Osteoblast (primary cell): ENCODE measurements at places on chromosomes 12 and 14. TPM values are rescaled to one million over a fixed set of nuclear protein-coding genes. Genes with fewer than 3 reads are reported as not detected.

DNA sequence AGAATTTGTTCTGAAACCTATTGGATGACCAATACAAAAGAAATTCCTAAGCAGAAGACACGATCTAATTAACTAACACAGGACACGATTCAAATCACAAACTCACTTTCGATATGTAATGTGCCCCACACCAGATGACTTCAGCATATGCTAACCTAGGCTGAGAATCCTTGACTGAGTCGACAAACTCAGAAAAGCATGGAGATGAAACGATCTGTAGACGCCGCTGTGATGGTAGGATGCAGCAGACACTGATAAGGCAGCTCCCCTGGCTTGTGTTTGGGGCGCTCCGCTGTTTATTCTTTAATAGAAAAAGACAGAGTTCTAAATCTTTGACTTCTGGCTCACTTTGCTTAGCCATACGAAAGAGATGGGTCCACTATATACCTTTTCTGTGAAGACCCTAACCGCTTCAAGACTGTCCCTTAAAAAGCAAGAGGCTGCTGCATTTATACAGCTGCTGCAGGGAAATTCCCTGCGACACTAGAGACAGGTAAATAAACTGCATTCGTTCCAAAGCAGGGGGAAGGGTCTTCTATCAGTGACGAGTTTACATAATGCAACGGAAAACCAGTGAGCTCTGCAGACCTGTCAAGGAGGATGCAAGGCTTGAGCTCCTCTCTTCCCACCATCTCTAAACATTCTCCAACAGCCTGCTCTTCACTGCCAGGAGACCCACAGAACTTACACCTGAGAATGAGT, 929 bp downstream of the CHD8 start:
- H3K4me1 ChIP-seq, result peaks cover 8% of the 10 kb centered on the region
- peak overlapping the region; percentile 100 for H3K4me3 ChIP-seq
- no peaks in the 10 kb centered on the region for H3K27me3 ChIP-seq
- peak overlapping the region; percentile 92 for H3K27ac ChIP-seq
- H3K36me3 ChIP-seq, result peaks cover 8% of the 10 kb centered on the region

- DNase-seq, result no peak
- peak overlapping the region; percentile 43 for H3K27ac ChIP-seq
- H3K36me3 ChIP-seq, result peaks cover 2% of the 10 kb centered on the region
- H3K27me3 ChIP-seq, result no peaks in the 10 kb centered on the region
- H3K4me3 ChIP-seq, result no peak overlapping the region
These were observed 2.9 kb downstream of the RAD52 start for GRCh38 chr12:946631-947030.

DNA sequence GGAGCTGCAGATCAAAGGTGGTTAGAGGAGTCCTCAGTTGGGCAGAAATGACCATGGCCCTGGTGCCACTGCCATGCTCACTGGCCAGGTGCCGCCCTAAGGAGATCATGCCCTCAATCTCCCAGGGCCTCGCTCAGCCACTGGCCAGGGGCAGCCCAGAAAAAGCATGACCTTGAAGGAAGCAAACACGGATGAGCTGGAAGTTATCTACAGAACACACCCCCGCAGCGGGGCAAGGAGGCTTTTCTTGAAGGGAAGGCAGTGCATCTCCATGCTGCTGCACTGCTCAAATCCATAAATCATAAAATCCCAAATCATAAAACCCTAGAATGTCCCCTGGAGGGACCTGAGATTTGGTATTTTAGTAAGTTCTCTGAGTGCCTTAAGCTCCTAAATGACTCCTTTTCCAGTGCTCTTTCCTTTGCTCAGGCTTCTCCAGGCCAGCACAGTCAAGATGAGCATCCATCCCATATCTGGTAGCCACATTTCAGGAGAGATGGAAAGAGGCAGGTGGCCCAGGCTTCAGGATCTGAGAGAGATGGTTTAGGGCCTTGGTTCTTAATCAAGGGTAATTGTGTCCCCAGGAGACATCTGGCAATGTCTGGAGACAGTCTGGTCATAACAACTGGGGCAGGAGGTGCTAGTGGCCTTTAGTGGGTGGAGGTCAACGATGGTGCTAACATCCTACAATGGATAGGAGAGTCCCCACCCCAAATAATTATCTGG, 217.3 kb downstream of the RBM19 start:
- H3K36me3 ChIP-seq, result no peaks in the 10 kb centered on the region
- no peak for DNase-seq
- no peak overlapping the region for H3K27ac ChIP-seq
- H3K27me3 ChIP-seq, result peaks cover 7% of the 10 kb centered on the region
- no peak overlapping the region for H3K4me3 ChIP-seq
- no peaks in the 10 kb centered on the region for H3K4me1 ChIP-seq

GRCh38 chr12:72010356-72010755, 71.7 kb downstream of the TPH2 start:
- no peaks in the 10 kb centered on the region for H3K27me3 ChIP-seq
- no peaks in the 10 kb centered on the region for H3K4me1 ChIP-seq
- peak overlapping the region; percentile 8 for H3K27ac ChIP-seq
- no peak overlapping the region for H3K4me3 ChIP-seq

- H3K27me3 ChIP-seq, result no peaks in the 10 kb centered on the region
- H3K4me3 ChIP-seq, result no peak overlapping the region
- H3K4me1 ChIP-seq, result peaks cover 67% of the 10 kb centered on the region
- peaks cover 49% of the 10 kb centered on the region for H3K36me3 ChIP-seq
- DNase-seq, result no peak
These were observed 111.9 kb downstream of the HMGA2 start for GRCh38 chr12:65935906-65936901.

- H3K36me3 ChIP-seq, result no peaks in the 10 kb centered on the region
- H3K4me3 ChIP-seq, result no peak overlapping the region
- H3K4me1 ChIP-seq, result no peaks in the 10 kb centered on the region
- DNase-seq, result no peak
- H3K27me3 ChIP-seq, result no peaks in the 10 kb centered on the region
- no peak overlapping the region for H3K27ac ChIP-seq
These were observed 102.5 kb upstream of the ARID2 start for GRCh38 chr12:45626965-45627364.

- H3K27ac ChIP-seq, result no peak overlapping the region
- H3K27me3 ChIP-seq, result no peaks in the 10 kb centered on the region
- H3K36me3 ChIP-seq, result no peaks in the 10 kb centered on the region
- no peaks in the 10 kb centered on the region for H3K4me1 ChIP-seq
- no peak for DNase-seq
- H3K4me3 ChIP-seq, result no peak overlapping the region
These were observed 32.4 kb downstream of the ABCD2 start for GRCh38 chr12:39587225-39587624.

DNA sequence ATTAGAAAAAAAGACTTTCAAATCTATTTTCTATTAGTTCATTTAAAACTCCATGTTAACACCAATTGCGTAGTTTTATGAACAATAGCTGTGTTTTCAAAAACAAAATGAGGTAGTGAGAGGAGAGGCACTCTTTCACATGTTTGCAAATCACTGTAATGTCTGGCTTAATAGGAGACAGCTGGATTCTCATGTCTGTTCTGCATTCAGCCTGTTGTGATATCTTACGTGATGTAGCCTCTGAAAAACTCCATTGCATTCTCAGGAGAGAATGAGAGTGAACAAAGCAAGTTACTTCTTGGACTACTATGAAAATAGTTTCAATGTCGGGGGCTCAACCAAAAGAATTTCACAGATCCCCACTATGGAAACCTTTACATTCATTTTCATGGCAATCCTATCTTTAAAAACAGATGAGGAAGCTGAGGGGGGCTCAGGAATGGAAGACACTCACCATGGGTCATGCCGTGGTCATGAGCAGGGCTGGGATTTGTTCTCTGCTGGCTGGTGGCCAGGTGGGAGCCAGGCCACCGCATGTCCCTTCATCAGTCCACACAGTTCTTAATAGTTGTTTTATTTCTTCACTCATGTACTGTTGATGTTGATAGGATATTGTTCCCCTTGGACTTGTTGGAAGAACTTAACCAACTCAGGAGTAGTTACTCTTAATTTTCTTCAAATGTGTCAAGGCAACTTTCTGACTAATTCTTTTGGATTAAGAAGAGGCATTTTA, 346.2 kb upstream of the FAR2 start:
- H3K27me3 ChIP-seq, result no peaks in the 10 kb centered on the region
- no peaks in the 10 kb centered on the region for H3K4me1 ChIP-seq
- no peak overlapping the region for H3K4me3 ChIP-seq

DNA sequence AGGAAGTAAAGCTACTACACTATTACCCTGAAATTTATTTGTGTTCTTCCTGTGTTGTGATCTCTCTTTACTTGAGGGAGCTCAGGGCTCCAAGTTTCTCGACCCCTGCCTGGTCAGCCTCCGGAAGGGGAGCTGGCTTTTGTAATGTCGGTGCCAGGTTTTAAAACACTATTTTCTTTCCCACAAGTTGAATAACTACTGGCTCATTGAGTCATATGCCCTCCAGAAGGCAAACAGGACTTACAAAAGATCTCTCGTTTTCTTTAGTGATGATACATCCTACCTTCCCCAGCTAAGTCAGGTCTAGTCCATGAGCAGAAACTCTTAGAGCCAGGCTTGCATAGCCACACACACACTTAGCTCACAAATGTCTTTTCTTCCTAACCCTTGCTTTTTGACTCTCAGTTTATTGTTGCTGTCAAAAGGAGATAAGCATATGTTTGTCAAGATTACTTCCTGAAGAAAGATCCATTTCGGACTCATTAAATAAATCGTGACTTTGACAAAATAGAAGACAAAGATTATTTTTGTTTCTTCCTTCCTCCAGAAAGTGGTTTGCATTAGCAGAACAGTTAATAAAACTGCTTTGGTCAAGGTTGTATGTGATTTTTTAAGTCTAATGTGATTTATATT, 209.8 kb upstream of the FLRT2 start:
- H3K27ac ChIP-seq, result peak overlapping the region; percentile 67
- peak overlapping the region; percentile 44 for H3K4me3 ChIP-seq
- H3K36me3 ChIP-seq, result no peaks in the 10 kb centered on the region
- peaks cover 30% of the 10 kb centered on the region for H3K4me1 ChIP-seq
- no peaks in the 10 kb centered on the region for H3K27me3 ChIP-seq

- peaks cover 18% of the 10 kb centered on the region for H3K4me1 ChIP-seq
These were observed 22.3 kb upstream of the MED13L start for GRCh38 chr12:116299665-116300328.

DNA sequence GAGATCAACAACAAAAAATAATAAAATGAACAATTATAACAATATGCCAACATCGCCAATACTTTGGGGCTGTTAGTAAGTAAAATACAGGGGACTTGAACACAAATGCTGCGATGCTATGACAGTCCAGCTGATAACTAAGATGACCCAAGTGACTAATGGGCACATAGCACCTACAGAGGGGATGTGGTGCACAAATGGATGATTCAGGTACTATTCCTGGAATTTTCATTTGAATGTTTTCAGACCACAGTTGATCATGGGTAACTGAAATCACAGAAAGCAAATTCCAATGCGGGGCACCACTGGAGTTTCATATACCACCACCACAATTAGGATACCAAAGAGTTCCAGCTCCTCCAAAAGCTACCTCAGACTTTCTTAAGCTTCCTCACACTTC, 82.9 kb downstream of the RCOR1 start:
- H3K27me3 ChIP-seq, result no peaks in the 10 kb centered on the region
- no peaks in the 10 kb centered on the region for H3K36me3 ChIP-seq
- no peak overlapping the region for H3K4me3 ChIP-seq
- H3K4me1 ChIP-seq, result no peaks in the 10 kb centered on the region
- DNase-seq, result no peak

DNA sequence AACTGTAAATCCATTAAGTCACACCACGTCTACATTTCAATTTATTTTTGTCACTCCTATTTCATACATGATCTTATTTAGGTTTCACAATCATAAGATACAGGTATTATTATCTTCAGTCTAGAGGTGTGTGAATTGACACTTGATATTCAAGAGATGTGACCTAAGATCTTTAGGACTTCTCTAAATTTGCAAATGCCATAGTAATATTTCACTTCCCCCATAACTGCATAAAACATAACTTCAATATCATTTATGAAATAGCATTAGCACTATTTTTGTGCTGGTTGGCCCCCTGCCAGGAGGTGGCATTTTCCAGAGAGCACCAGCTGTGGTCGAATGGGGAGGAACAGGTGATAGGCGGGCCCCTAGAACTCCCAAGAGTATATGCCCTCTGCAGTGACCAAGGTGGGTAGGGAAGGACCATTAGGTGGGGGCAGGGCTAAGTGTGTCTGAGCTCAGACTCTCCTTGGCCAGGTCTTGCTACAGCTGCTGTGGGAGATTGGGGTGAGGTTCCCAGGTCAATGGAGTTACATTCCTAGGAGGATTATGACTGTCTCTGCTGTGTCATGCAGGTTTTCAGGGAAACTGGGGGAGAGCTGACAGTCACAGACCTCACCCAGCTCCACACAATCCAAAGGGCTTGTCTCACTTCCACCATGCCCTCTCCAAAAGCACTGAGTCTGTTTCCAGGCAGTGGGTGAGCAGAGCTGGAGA, 49.2 kb upstream of the ERGIC2 start:
- no peak for DNase-seq
- no peaks in the 10 kb centered on the region for H3K4me1 ChIP-seq
- H3K27ac ChIP-seq, result no peak overlapping the region
- no peaks in the 10 kb centered on the region for H3K27me3 ChIP-seq
- no peaks in the 10 kb centered on the region for H3K36me3 ChIP-seq

GRCh38 chr14:66944872-66945271, 244.4 kb upstream of the GARIN2 start:
- no peak overlapping the region for H3K27ac ChIP-seq
- no peaks in the 10 kb centered on the region for H3K36me3 ChIP-seq
- no peaks in the 10 kb centered on the region for H3K27me3 ChIP-seq
- H3K4me3 ChIP-seq, result no peak overlapping the region
- H3K4me1 ChIP-seq, result no peaks in the 10 kb centered on the region
- no peak for DNase-seq

- H3K27ac ChIP-seq, result no peak overlapping the region
- no peak for DNase-seq
- no peak overlapping the region for H3K4me3 ChIP-seq
- H3K4me1 ChIP-seq, result peaks cover 6% of the 10 kb centered on the region
These were observed 36.3 kb upstream of the HECTD1 start for GRCh38 chr14:31243860-31244259.

GRCh38 chr12:67370979-67371378, 101.8 kb downstream of the CAND1 start:
- H3K27ac ChIP-seq, result peak overlapping the region; percentile 54
- H3K36me3 ChIP-seq, result no peaks in the 10 kb centered on the region
- H3K4me1 ChIP-seq, result peaks cover 37% of the 10 kb centered on the region
- H3K27me3 ChIP-seq, result no peaks in the 10 kb centered on the region
- no peak overlapping the region for H3K4me3 ChIP-seq

RAN gene
- 355 and 436 TPM in 2 replicates for total RNA-seq

CAPRIN2 gene
- 32.9 and 42.7 TPM in 2 replicates for total RNA-seq

LIMA1 gene
- total RNA-seq, result 433 and 436 TPM in 2 replicates

WBP11 gene
- total RNA-seq, result 10.3 and 19.5 TPM in 2 replicates

TMEM19 gene
- total RNA-seq, result 29.2 and 31.1 TPM in 2 replicates
